H1 (cell line): ENCODE measurements at places on chromosomes 7 and 10. TPM values are rescaled to one million over a fixed set of nuclear protein-coding genes. Genes with fewer than 3 reads are reported as not detected.

Gene BCCIP
- polyA plus RNA-seq: 16.6 and 33.9 TPM in 2 replicates

Gene WIPF3
- polyA plus RNA-seq: 3.8 and 5.0 TPM in 2 replicates

Gene HNRNPA2B1
- 194 and 276 TPM in 2 replicates for polyA plus RNA-seq

Gene PKD2L1
- 0.20 and 0.33 TPM in 2 replicates for polyA plus RNA-seq

Gene CTBP2
- polyA plus RNA-seq: 208 and 274 TPM in 2 replicates

- no peak for DNase-seq
These were observed 4.6 kb upstream of the HMX2 start for GRCh38 chr10:123143162-123143824.

- DNase-seq: no peak
These were observed 21.8 kb downstream of the MRPS24 start for GRCh38 chr7:43847496-43847895.

DNA sequence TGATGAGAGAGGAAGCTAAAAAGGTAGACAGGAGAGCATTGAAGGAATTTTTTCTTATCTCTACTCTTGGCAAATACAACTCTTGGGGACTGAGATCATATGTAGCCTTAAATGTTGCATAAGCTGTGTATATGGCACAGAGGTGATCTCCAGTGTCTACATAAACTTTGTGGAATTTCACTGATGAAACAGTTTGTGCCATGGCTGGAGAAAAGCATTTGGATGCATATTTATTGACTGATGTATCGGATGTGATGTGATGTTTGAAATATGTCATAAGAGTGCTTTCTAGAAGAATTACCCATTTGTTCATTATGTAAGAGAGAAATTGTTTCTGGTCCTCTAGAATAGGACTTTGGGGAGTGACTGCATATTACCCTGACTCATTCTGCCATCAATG lies 244.9 kb upstream of the LRRTM3 start:
- no peak for DNase-seq

GRCh38 chr10:34824870-34825269 lies 9.8 kb upstream of the PARD3 start:
- DNase-seq: peak; percentile 57

GRCh38 chr7:32257621-32258020 lies 187.4 kb upstream of the PDE1C start:
- DNase-seq: no peak

- no peak for DNase-seq
These were observed 57.6 kb upstream of the CACUL1 start for GRCh38 chr10:118812393-118812740.

GRCh38 chr10:121244818-121245217 lies 353.4 kb downstream of the FGFR2 start:
- no peak for DNase-seq

GRCh38 chr7:2043316-2044039 lies 189.3 kb downstream of the MAD1L1 start:
- no peak for DNase-seq

- no peak for DNase-seq
These were observed 105.1 kb upstream of the GPR26 start for GRCh38 chr10:123561141-123561440.

DNA sequence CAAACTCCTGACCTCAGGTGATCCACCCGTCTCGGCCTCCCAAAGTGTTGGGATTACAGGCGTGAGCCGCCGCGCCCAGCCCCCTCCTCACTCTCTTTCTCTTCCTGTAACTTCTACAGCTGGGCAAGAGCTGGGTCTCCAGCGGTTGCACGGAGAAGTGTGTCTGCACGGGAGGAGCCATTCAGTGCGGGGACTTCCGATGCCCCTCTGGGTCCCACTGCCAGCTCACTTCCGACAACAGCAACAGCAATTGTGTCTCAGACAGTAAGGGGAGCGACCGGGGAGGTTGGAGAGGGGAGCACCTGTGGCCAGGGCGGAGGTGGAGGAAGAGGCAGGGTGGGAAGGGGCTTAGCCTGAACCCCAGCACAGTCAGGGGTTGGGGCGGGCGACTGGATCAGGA lies 41.4 kb downstream of the EPHB4 start:
- DNase-seq: no peak

- no peak for DNase-seq
These were observed 87.0 kb downstream of the PPP1R3C start for GRCh38 chr10:91545838-91546237.

- no peak for DNase-seq
These were observed 543.3 kb downstream of the CALN1 start for GRCh38 chr7:71868797-71869196.

DNA sequence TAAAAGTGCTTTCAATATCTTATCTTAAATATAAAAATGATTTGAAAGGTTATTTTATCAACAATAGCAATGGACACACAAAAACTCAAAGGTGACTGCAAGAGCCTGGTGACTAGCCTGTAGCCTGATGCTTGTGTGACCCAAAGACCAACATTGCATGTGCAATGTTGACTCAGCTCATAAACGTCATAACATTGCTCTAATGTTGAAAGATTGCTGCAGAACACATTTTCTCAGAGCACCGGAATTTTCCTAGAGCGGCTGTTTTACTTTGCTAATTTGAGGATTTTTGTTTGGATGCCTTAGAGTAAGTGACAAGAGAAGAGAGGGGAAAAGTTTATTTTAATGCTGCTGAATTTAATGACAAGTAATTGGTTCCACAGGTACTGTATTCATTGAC lies 107.1 kb downstream of the RAB18 start:
- DNase-seq: no peak
